ENCODE measurements at places on chromosomes 3 and 15. TPM values are rescaled to one million over a fixed set of nuclear protein-coding genes. Genes with fewer than 3 reads are reported as not detected.

HTR3E gene
- total RNA-seq = not detected

TF gene
- 1.1 TPM for total RNA-seq

TSC22D2 gene
- 11.3 TPM for total RNA-seq

INAFM2 gene
- total RNA-seq = 5.1 TPM

NANOGP8 gene
- not detected for total RNA-seq

SLC6A11 gene
- total RNA-seq = 0.07 TPM

CYP11A1 gene
- total RNA-seq = not detected

PPP2R3A gene
- 3.2 TPM for total RNA-seq
